Epithelial cell of umbilical artery (primary cell): ENCODE measurements at places on chromosomes 5 and 9. TPM values are rescaled to one million over a fixed set of nuclear protein-coding genes. Genes with fewer than 3 reads are reported as not detected.

Gene CCDC192
- not detected in 2 replicates for total RNA-seq

Gene ACTBL2
- total RNA-seq: under 0.01 TPM in 1 of 2 replicates, not detected in the other

Gene PIP5K1B
- 0.32 TPM in 1 of 2 replicates, not detected in the other for total RNA-seq

Gene UBAC1
- total RNA-seq: 34.1 and 37.7 TPM in 2 replicates

Gene ALDH1A1
- 124 and 155 TPM in 2 replicates for total RNA-seq

Gene PHF24
- not detected in 2 replicates for total RNA-seq

Gene DNAI1
- total RNA-seq: not detected in 2 replicates
